KBM-7 (cell line): ENCODE measurements at places on chromosomes 16 and 17.
A peak's percentile ranks its signal among the peaks of the same experiment; 100 is the strongest.

DNA sequence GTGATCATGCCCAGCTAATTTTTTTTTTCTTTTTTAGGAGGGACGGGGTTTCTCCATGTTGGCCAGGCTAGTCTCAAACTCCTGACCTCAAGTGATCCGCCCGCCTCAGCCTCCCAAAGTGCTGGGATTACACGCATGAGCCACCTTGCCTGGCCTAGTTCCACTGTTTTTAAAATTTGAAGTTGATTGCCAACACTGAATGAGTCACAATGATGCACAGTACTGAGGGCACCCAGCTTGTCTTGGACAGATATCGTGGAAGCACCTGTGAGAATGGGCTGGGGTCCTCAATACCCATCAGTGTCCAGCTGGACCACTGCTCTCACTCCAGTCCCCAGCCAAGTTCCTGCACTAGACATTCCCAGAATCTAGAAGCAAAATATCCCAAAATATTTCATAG, 2.5 kb downstream of the KNOP1 start:
- DNase-seq, result no peak

GRCh38 chr16:56950881-56951771, 10.6 kb upstream of the CETP start:
- DNase-seq, result peak; percentile 76

DNA sequence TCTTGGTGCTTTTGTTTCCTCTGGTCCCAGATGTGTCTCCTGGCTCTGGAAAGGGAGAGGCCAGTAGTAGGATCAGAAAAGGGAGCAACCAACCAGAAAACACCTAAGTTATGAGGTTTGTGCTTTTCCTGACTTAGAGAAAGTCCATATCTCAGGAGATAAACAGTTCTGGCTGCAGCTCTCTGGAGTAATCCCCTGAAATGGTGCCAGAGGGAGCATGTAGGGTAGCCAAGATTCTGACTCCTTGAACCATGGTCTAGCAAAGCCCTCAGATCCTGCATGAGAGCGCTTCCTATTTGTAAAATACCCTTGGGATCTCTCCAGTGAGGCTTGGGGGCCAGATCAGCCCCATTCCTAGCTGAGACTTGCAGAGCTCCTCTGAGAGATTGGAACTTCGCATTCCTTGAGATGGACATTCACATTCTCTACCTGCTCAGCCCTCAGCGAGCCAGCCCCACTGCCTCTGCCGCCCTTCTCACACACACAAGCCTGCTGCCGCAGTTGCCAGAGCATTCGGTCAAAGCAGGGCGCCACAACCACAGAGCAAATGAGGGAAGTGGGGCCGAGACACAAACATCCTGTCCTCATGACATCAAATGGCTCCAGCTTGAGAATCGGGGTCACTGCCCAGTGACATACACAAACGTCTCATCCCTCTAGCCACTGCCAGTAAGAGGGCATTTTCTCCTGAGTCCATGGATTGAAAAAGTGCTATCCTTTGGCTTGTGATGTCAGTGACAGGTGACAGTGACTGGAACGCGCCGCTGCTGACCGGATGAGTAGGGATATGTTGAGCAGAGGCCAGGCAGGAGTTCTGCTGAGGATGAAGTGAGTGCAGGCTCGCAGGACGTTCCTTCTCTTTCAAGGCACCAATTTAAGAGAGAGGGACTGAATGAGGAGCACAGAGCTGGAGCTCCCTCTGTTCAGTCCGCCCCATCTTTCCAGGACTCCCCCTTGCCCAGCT, 5.0 kb downstream of the ABHD15 start:
- DNase-seq, result peak; percentile 32

DNA sequence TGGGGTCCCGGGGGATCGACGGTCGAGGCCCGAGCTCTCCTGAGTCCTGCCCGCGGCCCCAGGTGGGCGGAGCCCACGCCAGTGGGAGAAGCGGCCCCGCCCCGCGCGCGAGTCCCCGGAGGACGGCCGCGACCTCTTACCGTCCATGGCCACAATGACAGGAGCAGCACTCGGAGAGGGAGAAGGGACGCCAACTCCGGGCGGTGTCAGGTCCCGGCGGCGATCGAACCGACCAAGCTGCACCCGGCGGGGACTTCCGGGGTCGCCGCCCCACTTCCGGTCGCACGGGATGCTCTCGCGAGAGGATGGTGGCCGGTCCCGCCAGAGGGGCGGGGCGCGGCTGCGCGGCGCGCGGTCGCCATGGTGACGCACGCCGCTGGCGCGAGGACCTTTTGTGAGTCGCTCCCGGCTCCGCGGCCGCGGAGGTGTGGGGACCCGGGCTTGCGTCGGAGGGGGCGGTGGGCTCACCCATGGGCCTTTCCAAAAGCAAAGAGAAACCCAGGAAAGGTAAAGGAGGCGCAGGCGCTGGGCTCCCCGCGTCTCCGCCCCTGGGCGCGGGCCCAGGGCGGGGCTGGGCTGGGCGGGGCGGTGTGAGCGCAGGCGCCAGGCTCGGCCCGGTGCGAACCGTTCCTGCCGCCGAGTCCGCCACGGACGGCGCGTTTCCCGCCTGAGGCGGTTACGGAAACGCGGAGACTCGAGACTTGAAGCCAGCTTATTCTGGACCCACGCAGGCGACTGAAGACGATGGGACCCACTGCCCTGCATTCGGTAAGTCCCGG, at the start of the genes CHMP1A and SPATA33:
Gene CHMP1A (minus strand): TSS at position 267 of the 779 bp plus-strand sequence. CDS start 120 bp downstream, at position 147.
Gene SPATA33 (plus strand): TSS at position 395 of the 779 bp plus-strand sequence. CDS start 76 bp downstream, at position 471.
- peak; percentile 91 for DNase-seq

DNA sequence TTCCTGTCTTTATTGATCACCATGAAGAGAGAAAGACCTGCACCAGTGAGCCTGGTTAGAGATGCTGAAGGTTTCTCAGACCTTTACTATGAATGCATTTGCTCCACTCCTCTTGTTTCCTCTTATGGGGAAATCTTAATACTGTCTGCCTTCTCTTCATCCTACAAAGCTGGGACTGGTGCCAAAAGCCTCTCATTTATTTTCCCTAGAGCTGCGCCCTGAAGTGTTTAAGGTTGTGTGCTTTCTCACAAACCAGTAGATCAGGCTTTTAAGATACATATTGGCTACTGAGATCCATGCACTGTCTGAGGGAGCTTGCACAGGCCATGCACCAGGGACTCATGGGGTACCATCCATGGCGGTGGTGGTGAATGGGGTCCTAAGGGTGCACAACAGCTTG, 286.1 kb upstream of the PMFBP1 start:
- DNase-seq, result no peak

DNA sequence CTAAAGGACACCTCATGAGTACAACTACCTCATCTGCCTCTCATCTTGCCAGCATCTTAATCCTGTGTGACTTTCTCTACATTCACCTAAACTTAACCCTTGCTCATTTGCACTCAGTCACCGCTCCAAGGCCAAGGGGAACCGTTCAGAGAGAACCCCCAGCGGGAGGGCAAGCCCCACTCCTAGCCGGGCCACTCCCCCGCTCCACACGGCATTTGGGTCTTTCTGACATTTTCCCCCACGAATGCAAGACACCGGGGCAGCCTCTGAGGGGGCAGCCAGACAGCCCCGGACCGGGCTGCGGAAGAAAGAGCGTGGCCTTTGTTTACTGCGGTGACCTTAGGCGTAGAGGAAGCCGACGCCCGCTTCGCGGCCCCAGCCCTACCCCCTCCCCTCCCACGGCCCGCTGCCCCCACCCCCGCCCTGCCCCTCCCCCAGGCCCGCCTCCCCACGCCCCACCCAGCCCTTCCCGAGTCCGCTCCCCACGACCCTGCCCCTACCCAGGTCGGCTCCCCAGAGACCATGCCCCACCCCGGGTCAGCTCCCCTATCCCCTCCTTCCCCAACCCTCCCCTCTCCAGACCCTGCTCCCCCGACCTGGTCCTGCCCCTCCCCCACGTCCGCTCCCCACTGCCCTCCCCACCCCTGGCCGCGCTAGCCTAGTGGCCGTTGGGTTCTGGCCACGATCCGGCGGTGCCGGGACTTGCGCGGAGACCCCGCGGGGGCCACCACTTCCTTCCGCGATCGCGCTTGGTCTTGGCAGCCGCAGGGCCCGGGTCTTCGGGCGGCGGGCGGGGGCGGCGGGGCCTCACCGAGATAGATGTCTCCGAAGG, 789 bp downstream of the CSNK1D start:
- DNase-seq, result peak; percentile 43

DNA sequence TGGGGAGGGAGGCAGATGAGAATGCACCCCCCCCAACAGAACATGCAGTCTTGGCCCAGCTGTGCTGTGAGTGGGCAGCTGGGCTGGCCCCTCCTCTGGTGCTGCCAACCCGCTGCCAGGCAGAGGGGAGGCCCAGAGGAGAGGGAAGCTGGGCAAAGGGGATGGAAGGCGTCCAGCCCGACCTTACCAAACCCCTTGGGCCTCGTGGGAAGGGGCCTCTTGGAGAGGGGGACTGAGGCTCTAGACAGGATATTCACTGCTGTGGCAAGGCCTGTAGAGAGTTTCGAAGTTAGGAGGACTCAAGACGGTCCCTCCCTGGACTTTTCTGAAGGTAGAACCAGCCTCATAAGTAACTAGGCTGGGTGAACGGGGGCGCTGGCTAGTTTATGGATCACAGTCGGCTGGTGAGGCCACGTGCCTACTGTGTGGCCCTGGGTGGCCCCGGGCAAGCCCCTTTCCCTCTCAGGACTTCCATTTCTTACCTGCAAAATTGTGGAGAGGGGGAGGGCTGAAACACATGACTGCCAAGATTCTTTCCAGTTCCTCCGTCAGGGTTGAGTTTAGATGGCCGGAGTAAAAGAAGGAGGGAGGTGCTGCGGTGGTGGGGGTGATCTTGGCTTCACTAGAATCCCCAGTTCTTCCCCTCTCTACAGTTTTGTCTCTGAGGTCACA, 857 bp upstream of the STAT5A start:
- peak; percentile 54 for DNase-seq

DNA sequence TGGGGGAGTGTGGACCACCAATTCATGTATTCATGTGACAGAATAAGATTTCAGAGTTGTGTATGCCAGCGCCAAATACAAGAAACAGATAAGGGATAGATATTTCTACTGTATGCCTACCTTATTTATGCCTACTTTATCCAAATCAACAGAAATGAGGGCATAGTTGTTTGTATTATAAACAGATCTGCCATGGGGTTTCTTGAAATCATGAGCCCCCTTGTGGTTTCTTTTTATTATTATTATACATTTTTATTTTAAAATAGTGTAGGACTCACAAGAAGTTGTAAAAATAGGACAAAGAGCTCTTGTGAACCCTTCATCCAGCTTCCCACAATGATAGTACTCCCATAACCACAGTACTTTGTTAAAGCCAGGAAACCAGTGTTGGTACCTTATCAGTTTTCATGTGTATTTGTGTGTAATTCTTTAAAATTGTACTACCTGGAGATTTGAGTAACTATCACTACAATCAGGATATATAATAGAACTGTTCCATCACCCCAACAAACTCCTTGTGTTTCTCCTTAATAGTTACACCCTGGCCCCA, 229.4 kb downstream of the CCDC182 start:
- no peak for DNase-seq

GRCh38 chr17:57597531-57598453, 147.3 kb downstream of the CCDC182 start:
- peak; percentile 75 for DNase-seq

GRCh38 chr17:78774956-78775571, 7.0 kb downstream of the CYTH1 start:
- no peak for DNase-seq

- DNase-seq, result no peak
These were observed 463 bp downstream of the TOP2A start for GRCh38 chr17:40417258-40417608.

GRCh38 chr17:10447026-10447931, 22.1 kb downstream of the MYH4 start:
- DNase-seq, result no peak

- DNase-seq, result no peak
These were observed 31.4 kb upstream of the RNPS1 start for GRCh38 chr16:2299121-2299914.

DNA sequence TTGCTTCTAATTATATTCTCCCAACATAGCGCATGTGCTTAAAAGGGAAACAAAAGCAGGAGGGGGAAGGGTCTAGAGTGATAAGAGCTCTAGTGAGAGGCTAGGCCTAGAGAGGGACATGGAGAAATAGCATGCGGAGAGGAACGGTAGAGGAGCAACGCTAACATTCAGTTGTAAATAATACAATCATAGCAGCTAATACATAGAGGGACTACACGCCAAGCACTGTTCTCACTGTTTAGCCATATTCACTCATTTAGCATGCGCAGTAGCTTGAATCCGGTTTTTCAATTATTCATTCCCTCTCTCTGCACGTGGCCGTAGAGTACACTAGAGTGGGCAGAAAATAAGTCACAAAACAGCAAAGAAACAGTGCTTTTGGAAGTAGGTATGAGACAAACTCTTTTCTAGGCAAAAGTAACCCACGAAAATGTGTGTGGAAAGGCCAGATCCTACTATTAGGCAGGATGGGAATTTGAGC, 1.7 kb upstream of the ALOX12 start:
- no peak for DNase-seq

GRCh38 chr16:19522397-19522732, 467 bp upstream of the GDE1 start:
- no peak for DNase-seq

- DNase-seq, result no peak
These were observed 21.9 kb upstream of the NXPH3 start for GRCh38 chr17:49553676-49554335.

DNA sequence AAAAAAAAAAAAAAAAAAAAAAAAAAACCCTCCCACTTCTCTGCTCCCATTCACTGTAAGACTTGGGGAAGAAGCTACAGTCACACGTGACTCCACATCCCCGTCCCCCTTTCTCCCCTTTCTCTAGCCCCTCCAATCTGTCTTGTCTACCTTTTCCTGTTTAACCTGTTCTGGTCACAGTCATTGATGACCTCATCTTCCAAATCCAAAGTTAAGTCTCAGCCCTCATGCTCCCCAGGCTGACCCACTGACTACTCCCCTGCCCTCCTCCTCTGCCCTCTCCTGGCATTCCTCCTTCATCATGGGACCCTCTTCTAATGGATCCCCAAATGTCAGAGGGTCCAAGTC, 1.6 kb upstream of the CDH5 start:
- no peak for DNase-seq

DNA sequence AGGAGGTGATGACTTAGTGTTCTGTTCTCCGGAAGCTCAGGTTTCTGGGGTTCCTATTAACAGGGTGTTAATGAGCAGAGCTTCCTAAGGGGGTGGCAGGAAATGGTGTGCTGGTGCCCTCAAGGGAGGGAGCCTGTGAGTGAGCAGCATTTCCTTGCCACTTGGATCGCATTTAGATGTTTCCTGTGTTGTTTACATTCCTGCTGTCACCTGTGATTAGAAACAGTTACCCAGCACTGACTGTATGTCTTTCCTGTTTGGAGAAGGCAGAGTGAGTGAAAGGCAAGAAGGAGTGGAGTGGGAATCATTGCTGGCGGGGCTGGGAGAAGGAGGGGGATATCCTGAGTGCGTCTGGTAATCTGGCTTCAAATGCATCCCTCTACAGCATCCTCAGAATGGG, 214.6 kb downstream of the CCDC182 start:
- DNase-seq, result no peak

- no peak for DNase-seq
These were observed 62.2 kb downstream of the NXN start for GRCh38 chr17:917391-917811.

DNA sequence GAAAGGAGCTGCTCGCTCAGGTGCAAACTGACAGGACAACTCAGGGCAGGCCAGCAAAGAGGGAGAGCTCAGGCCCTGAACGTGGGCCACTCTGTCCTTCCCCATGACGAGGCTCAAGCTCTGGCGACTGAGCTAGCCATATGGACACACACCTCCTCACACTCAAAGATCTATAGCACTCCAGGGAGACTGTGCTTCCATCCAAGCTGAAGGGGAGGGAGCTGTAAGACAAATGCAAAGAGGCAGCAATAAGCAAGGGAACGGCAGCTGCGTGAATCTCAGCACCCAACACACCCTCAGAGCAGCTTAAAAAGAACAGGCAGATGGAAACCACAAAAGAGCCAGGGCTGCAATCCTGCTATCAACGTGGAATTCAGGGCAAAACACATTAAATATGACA, 13.5 kb downstream of the NUDT16L1 start:
- no peak for DNase-seq
